ENCODE measurements at places on chromosomes 11 and 22.
A peak's percentile ranks its signal among the peaks of the same experiment; 100 is the strongest.

DNA sequence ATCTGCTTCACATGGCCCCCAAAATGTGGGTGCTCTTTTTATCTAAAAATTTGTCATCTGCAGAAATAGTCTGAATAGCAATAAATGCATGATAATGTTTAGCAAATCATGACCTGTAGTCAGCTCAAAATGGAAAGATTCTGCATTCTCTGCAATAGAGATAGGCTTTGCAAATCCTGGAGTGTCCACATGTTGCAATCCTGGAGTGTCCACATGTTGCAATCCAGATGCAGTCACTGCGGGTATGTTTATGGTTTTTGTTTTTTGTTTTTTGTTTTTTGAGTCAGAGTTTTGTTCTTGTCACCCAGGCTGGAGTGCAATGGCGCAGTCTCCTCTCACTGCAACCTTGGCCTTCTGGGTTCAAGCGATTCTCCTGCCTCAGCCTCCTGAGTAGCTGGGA lies 20.2 kb upstream of the LRRC32 start:
- no peak for DNase-seq

- no peak for DNase-seq
Observed at GRCh38 chr11:100857236-100858005, 170.3 kb downstream of the ARHGAP42 start.

DNA sequence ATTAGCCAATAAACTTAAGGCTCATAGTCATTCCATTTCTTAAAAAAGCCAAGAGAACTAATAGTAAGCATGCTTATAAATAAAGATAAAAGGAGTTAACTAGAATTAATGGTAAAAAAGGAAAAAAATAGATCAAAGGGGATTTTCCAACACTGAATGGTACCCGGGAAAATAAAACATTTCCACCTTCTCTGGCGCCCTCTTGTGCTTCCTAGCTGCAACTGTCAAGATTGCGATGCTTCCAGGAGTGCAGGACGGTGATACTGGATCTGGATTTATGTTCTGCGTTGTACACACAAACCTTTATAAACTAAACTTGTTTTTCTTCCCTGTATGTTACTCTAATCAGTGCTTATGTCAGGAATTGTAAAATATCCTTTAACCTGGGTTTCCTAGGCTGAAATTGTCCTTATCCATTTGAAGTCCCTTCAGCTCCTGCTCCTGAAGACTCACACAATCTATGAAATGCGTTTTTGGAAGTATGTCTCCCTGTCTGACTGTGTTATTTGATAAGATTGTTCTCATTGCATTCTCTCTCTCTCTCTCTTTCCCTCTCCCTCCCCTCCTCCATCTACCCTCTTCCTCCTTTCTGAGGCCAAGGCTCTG lies 9.6 kb upstream of the HTATIP2 start:
- peak; percentile 46 for DNase-seq

DNA sequence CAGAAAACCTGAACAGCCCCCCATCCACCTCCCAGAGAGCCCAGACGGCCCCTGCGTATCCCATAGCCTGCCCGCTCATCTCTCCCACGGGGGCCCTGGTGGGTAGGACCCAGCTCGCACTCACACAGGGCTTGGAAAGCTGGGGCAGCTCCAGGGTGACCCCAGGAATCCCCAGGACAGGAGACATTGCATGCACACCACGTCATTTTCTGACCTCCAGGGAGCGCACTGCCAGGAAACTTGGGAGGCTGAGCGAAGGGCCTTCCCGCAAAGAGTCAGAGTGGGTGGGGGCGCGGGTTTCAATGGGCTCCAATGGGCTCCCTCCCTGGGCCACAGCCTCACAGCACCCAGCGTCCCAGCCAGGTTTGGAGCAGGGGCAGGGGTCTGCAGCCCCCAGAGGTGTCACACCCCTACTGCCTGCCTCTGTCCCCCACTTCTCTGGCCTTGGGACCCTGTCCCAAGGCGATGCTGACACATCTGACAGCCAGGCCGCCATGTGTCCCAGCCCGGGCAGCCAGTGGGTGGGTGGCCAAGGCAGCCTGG lies 8.2 kb upstream of the SYT8 start:
- DNase-seq = peak; percentile 47

DNA sequence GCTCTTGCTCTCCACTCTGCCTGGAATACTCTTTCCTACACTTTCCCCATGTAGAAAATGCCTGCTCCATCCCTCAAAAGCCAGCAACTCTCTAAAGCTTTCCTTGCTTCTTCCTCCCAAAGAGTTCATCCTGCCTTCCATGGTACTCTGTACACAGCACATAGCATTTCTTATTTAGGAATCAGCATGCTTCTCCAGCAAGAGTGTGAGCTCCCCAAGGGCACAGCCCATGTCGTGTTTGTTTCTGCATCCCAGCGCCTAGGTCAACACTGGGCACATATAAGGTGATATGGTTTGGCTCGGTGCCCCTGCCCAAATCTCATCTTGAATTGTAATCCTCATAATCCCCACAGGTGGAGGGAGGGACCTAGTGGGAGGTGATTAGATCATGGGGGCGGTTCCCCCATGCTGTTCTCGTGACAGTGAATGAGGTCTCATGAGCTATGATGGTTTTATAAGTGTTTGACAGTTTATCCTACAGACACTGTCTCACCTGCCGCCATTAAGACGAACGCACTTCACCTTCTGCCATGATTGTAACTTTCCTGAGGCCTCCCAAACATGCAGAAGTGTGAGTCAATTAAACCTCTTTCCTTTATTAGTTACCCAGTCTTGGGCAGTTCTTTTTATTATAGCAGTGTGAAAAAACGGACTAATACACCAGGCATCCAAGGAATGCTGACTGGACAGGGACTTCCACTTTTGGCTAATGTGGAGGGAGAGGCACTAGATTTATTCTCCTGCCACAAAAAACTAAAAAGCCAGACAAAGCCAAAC lies 8.2 kb downstream of the VPS37C start:
- DNase-seq = peak; percentile 67

DNA sequence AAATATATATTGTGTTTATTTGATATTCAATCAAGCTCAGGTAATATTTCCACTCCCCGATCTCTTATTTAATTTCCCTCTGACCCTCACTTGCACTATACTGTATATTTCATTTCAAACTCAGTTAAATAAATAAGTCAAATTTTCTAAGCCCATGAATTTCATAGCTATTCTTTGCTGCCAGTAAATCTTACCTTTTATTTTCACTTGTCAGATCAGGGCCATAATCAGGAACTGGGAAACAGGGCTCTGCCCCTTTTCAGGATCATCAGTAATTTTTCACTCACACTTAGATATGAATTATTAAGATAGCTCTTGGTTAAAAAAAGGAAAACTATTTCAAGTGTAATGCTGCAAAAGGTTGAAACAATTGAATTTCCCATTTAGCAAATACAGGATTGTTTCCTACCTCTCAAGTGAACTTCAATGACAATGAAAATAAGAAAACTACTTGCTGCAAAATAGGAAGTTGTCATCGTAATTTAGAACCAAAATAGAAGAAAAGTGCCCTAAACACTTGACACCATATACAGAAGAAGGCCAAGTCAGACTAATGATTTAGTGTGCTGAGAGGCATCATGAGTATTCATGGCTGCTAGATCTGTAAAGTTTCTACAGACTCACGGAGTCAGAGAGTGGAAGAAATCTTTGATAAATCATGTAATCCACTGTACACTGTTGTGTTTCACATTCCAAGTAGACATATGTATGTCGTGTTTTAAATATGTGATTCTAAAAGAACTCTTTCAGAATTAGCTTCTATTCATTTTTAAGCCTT lies 316.8 kb upstream of the CNTN5 start:
- no peak for DNase-seq

DNA sequence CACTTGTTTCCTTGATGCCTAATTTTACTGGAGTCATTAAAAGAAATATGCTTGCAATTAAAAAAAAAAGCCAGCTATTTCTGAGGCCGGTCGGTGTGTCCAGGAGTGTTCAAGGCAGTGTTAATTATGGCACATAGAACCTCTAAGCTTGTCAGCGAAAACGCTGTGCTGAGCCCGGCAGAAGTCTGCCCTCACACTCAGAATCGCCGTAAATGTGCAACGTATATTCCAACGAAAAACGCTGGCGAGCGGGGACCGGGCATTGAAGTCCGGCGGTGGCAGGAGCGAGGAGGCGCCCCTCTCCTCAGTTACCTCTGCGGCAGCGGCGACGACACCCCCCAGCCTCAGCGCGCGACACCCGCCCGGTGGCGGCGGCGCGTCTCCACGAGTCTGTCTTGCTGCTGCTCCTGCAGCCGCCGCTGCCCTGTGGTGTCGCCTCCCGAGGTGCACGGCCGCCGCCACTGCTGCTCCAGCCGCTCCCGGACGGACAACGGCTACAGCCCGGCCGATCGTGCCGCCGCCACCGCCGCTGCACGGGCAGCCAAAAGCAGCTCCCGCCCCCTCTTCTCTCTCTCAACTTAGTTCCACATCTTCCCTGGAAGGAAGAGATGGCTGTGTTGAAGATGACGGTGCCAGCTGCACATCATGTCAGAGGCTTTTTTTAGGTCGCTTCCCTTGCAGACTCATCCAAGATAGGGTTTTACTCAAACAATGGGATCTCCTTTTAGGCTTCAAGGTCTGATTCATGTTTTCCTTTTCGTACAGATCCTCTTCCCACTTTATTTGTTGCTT lies 56.0 kb downstream of the JAM3 start:
- DNase-seq = no peak

- DNase-seq = no peak
Observed at GRCh38 chr11:120208777-120209176, 2.1 kb upstream of the OAF start.

- DNase-seq = peak; percentile 17
Observed at GRCh38 chr22:40153192-40153591, 24.5 kb upstream of the TNRC6B start.

DNA sequence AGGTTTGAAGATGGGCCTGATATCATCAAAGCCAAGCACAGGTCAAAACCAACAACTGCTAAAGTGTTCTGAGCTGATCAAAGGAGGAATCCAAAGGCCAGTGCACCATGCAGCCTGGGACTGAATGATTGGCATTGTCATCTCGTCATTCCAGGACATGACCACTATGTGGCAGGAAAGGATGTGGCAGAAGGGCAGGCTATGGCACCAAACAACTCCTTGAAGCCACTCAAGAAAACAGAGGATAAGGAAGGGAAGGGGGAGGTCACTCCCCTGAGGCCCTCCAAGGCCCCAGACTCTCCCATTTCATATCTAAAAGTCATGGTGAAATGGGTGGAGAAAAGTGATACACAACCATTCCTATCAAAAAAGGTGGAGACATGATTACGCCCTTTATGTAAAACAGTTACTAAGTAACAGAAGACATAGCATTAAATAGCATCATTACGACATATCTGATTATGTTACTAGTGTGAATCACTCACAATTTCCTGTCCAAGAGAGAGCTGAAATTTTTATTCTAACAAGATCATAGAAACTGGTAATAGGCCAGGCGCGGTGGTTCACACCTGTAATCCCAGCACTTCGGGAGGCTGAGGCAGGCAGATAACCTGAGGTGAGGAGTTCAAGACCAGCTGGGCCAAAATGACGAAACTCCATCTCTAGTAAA lies 49.3 kb downstream of the AHNAK start:
- peak; percentile 31 for DNase-seq

- no peak for DNase-seq
Observed at GRCh38 chr11:95232666-95233065, 1.7 kb upstream of the SESN3 start.
